ENCODE measurements at places on chromosomes 11 and 22.
A peak's percentile ranks its signal among the peaks of the same experiment; 100 is the strongest.

GRCh38 chr22:36701965-36702621 is 1.5 kb downstream of the CACNG2 start:
- DNase-seq = no peak

DNA sequence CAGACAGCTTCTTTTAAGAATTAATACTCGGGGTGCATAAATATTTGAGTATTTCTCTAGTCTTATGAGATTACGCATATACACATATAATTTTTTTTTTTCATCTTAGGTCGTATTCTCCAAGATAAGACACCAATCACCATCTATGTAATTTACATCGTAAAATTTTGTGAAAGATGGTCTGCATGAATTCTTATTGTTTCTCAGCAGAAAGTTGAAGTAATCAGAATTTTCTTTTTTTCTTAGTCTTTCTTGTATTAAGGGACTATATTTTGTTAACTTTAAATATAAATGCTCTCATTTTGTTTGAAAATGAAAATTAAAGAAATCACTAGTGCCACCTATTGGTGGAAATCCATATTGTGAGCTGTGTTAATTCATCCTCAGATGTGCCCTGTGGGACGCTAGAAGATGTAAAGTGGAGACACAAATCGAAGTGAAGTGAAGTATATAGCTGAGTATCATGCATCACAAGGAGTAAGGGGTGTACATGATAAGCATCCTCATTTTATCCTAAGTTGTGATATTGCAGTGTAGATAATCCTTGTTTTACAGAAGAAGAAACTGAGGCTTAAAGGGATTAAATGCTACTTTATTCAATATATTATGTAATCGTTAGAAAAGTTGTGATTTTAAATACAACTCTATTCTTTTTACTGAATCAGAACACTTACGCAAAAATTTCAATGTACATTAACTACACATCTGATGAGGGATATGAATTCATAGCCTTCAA is 2084.3 kb downstream of the LRRC4C start:
- DNase-seq = peak; percentile 3

- DNase-seq = no peak
Observed at GRCh38 chr22:41920271-41920976, 5.5 kb upstream of the SHISA8 start.

DNA sequence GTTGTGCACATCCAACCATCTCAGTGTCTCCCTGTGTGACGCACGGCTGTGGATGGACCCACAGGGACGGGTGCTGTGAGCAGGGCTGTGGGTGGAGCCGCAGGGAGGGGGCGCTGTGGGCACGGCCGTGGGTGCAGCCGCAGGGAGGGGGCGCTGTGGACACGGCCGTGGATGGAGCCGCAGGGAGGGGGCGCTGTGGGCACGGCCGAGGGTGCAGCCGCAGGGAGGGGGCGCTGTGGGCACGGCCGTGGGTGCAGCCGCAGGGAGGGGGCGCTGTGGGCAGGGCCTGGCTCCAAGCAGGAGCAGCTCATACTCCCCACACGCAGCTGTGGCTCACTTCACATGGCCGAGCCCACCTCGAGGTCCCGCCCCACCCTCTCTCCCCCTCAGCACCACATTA is 6.0 kb upstream of the MAPK11 start:
- DNase-seq = peak; percentile 66

DNA sequence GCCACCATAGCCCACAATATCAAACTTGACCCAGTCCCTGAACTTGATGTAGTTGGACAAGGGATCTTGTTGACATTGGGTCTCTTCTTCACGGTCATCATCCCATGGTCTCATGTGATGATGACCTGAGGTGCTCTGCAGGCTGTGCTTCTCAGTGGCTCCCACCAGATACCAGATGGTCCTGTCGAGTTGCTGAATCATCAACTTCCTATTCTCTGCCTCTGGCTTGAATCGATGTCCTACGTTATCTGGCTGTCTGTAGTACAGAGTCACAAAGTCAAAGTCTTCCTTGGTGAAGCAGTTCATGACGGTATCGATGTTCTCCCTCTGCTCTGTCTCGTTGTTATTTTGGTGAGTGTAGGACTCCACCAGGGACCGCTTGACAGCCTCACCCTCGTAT is 145.7 kb upstream of the ALDH3B2 start:
- no peak for DNase-seq

- DNase-seq = peak; percentile 94
Observed at GRCh38 chr11:60924110-60924905, at the start of gene TMEM132A. TSS of gene TMEM132A (plus strand) at chr11:60924460. CDS start at chr11:60924634, 174 bp downstream.

GRCh38 chr11:112316971-112317370 is 56.3 kb upstream of the PLET1 start:
- DNase-seq = no peak

DNA sequence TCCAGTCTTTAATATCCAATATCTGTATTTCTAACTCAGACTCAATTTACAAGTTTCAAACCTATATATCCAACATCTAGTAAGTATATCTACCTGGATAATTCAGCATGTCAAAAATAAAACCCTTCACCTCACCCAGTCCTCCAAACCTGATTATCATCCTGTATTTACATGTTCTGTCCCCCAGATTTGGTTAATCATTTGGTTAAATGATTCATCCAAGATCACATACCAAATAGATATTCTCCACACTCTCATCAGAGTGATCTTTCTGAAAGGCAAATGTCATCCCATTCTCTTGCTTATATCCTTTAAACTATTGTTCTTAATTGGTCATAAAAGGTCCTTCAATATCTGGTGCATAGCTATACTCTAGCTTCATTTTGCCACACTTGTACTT is 199.0 kb downstream of the SOX6 start:
- DNase-seq = no peak

- DNase-seq = peak; percentile 20
Observed at GRCh38 chr11:114180301-114181055, 115.7 kb upstream of the NNMT start.

DNA sequence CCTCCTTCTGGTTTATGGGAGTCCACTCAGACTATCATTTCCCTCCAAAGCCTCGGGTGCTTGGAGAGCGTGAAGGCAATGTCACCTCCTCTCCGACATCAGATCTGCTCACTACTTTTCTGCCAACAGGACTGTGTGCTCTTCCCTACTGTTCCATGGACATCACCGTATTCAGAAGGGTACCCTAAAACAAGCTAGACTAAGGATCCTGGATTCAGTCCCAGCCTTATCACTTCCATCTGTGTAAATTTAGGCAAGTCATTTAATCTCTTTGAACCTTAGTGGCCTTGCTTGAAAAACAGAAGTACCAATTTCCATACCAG is 78.2 kb downstream of the KCNC1 start:
- no peak for DNase-seq

- no peak for DNase-seq
Observed at GRCh38 chr22:44193535-44193891, 12.8 kb downstream of the PARVG start.

DNA sequence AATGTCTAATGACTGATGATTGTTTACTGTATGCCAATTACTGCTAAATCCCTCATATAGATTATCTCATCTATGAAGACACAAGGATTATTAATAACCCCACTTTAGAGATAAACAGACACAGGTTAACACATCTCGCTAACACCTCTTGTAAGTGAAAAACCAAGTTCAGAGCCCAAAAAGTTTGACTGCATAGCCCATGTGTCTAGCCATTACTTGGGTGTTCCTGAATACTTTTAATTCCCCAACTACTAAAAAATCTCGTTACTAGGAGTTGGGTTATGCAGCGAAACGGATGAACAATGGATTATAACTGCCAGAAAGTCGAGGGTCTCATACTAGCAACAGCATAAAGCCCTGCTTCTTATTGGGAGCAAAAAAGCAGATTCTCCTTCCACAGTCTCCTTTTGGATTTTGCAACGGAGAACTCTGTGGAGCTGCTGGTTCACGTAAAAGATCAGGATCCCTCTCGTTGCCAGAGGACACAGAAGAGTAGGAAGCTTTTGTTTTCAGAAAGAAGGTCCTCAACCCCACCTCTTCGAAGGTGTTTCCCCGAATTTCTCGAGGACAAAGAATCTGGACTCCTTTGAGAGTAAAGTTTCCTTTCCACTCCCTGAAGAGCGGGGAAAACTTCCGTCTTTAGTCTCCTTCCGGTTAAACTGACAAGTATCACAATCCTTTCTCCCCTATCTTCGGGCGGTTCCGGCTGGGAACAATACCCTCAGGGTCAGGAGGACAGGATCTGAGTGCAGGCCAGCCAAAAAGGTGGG is 979 bp downstream of the ZBED5 start:
- DNase-seq = peak; percentile 18

- no peak for DNase-seq
Observed at GRCh38 chr11:36015799-36016198, 71.9 kb downstream of the LDLRAD3 start.

DNA sequence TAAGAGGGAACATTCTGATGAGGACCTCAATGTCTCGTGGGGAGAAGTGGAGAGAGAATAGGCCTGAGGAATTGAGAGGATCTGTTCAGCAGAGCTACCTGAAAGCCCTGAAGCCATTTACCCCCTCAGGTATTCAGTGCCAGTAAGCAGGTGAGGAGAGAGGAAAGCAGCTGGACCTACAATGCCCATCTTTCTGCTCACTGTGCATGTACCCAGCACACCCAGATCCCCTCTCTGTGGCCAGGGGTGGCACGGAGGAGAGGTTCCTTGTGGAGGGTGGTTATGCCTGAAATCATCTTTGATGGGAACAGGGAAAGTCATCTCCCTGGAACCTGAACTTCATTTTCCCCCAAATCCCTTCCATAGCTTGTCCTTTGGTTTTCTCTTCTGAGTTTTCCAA is 277.8 kb upstream of the B3GAT1 start:
- DNase-seq = no peak

GRCh38 chr11:2885017-2885677 is 428 bp downstream of the CDKN1C start:
- DNase-seq = peak; percentile 86

GRCh38 chr11:13008625-13009475 is at the start of gene RASSF10:
TSS of gene RASSF10 (plus strand) at chr11:13009316. CDS start at chr11:13009577, 261 bp downstream.
- DNase-seq = peak; percentile 39

- DNase-seq = no peak
Observed at GRCh38 chr11:77106321-77106720, 3.7 kb downstream of the OMP start.

DNA sequence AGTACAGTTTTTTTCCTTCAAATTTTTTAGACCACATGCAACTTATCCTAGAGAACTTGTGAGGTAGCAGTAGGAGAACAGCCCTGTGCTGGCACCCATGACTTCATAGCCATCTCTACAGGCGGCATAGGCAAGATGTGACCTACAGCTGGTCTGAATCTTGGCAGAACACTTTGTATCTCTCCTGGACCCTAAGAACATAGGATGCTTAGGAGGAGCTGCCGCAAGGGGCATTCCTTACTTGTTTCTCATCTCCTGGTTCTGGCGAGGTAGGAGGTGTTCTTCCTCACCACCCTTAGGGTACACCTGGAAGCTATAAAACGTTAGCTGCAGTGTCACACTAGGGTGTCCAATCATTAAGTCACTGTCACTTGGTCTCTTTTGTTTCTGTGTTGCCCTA is 16.4 kb downstream of the CWC15 start:
- DNase-seq = no peak
